ENCODE measurements at places on chromosomes 1 and 21.

GRCh38 chr1:54461731-54462596 lies 55.8 kb upstream of the SSBP3 start:
- no peak for DNase-seq

DNA sequence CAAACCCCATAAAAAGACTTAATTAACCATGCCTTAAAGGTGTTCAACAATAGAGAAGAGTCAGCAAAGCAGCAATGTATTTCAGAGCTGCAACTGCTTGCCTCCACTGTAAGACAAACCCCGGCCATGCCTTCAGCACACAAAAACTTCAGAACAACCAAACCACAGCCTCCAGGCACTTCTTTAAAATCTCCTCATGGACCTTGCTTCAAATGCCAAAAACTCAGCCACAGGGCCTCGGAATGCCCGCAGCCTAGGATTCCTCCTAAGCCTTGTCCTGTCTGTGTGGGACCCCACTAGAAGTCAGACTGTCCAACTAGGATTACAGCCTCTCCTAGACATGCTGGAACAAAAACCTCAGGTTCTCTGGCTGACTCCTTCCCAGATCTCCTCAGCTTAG lies 208.1 kb upstream of the DUSP10 start:
- DNase-seq: no peak

DNA sequence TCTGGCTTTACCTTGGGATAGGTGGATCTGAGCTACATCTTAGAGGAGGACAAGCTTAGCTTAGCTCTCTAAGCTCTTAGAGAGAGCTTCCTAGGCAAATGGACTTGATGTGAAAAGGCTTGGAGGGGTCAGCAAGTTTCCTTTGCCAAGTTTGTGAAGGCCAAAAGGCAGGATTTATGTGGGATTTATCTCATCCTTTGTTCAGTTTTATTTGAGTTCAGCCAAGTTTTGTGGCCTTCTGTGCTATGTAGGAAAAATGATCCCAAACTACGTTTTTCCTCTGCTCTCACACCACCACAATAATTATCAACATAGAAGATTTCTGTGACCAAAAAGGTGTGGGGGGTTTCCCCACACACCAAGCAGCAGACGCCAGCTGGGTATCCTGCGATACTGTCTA lies 26.0 kb upstream of the RNF11 start:
- DNase-seq: no peak

DNA sequence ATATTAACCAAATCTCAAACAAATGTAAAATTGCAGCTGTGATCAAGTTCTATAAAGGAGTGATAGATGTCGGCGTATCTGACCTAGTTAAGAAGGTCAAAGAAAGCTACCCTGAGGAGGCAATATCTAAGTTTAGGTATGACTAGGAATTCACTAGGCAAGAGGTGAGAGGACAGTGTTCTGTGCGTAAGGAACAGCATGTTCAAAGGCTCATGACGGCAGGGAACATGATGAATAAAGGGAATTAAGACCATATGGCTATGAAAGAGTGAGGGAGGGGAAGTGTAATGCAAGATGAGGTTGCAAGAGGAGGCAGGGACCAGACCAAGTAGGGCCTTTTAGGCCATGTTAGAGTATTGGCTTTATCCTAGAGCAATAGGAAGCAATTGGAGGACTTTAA lies 8.6 kb downstream of the LIX1L start:
- DNase-seq: no peak

- no peak for DNase-seq
These were observed 116.0 kb upstream of the CD34 start for GRCh38 chr1:208026880-208027438.

- no peak for DNase-seq
These were observed 18.7 kb downstream of the CLSTN1 start for GRCh38 chr1:9805006-9805508.

DNA sequence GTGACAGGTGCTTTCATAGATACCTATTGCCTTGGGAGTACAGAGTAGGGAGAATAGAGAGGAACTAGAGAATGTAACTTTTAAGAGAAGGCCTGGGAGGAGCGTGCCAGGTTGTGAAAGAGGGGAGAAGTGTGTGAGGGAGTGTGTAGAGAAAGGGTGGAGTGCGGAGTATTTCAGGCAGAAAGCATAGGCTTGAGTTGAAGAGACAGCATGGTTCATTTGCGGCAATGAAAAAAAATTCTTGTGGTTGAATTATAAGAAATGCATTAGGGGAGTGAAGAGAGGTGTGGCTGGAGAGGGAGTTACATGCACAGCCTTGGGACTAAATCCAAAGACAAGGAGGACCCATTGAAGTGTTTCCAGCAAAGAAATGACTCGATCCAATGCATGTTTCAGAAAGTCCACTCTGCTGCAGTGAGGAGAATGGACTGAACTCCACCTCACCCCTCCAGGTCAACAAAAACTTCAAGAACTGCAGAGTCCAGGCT lies 81.7 kb upstream of the ADAM30 start:
- no peak for DNase-seq

- DNase-seq: no peak
These were observed 108.1 kb upstream of the MAGI3 start for GRCh38 chr1:113282008-113282892.

- no peak for DNase-seq
These were observed 4.9 kb downstream of the HAO2 start for GRCh38 chr1:119373465-119373864.

DNA sequence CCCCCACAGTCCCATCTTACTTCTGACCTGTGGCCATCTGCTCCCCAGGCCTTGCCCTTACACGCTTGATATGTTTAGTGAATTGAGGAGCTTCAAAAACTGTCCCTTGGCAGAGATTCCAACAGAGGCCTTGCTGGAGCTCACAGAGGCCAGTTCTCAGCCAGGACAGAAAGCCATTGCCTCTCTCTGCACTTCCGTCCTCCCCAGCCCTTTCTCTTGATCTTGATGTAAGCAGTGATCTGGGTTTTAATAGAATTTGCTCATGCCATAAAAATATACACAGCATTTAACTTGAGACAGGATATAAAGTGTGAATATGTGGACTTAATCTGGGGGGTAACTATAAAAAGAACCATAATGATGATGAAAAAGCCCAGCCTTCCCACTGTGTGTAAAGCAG lies 453.5 kb downstream of the KIF26B start:
- DNase-seq: no peak

All from GDM1 (cell line).